ENCODE measurements at places on chromosomes 4 and X.

- DNase-seq, result no peak
These were observed at the start of gene SEL1L3 for GRCh38 chr4:25862411-25863346. SEL1L3 (minus strand) TSS chr4:25862988; CDS start chr4:25862836, 152 bp downstream.

DNA sequence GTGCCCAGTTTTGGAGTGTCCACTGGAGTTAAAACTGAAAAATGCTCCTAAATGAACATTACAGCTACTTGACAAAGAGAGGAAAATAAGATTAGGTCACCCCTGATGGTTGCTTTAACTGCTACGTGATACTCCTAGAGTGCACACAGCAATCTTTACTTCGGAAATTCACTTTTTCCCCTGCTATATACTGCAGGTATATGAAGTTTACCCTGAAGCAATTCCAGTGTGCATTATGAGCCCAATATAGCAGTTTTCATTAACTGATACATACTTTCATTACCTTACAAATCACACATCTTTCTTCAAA, 773 bp upstream of the ZNF827 start:
- no peak for DNase-seq

DNA sequence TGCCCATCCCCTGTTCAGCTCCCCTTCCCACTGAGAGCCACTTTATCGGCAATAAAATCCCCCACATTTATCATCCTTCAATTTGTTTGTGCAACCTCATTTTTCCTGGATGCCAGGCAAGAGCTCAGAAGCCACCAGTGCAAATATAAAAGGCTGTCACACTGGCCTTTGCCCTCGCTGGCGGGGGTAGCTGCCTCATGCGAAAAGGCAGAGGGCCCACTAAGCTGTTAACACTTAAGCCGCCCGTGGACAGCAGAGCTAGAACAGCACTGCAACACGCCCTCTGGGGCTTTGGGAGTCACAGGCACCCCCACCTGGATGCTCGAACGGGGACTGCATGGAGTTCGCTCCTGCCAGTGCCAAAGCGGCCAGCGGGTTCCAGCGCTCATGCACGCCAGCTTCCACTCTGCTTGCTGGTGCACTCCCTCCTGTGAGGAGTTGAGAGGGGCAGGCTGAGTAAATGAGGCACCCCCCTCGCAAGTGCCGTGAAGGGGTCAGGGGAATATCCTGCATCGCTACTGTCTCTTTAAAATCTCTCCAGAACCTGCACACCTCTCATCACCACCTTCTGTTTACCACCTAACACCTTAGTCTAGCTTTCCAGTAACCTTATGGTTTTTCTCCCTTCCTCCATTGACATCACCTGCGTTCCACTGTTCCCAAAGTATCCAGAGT, 99.5 kb downstream of the SORBS2 start:
- DNase-seq, result no peak

DNA sequence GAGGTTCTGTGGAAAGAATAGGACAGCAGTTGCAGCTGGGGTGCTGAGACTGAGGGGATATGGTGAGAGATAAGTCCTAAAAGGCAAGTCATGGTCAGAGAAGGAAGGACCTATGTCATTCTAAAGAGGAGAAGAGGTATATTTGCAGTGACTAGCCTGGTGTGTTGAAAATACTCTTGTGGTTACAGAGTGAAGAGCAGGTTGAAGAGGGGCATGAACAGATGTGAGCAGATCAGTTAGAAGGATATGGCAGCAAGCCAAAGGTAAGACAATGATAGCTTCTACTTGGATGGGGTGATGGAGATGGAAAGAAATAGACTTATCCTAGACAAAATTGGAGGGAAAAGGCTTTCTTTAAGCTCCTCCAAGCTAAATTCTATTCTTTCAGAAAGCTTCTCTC, 469.8 kb upstream of the CPEB2 start:
- DNase-seq, result no peak

Data from NT2/D1 (cell line).